LHCN-M2 (cell line): ENCODE measurements at places on chromosomes 1 and 21. TPM values are rescaled to one million over a fixed set of nuclear protein-coding genes. Genes with fewer than 3 reads are reported as not detected.

HSD3B1 gene
- total RNA-seq, result not detected in 2 replicates

DNA sequence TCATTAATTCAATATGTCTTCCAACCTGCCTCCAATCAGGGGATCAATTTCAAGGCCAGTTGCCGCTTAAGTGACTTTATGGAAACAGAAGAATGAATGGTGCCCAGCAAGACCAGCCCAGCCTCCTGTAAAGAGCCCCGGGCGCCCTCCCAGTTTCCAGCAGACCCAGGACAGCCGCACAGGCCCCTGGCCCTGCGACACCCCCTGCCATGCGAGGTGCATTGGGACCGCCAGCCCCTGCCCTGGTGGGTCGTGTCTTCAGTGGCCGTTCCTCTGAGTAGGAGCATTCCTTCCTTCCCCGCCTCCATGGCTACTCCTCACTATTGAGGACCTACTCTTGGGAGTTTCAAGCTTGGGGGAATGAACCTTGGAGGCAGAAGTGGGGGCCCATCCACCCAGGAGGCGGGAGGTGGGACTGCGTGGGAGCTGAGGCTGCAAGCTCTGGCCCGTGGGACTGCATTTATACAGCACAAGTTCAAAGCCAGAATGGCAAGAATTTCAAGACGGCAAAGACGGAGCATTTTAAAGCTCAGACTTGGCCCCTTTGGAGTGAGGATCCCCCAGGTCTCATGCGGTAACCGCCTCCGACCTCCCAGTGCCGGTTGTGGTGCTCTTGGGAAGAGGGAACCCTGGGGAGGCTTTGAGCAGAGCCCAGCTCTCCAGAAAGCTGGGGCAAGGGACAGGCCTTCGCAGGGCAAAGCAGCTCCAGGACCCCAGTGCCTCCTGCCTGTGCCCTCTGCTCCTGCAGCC, 73.1 kb upstream of the ACTRT2 start:
- DNase-seq, result no peak

- peak; percentile 37 for DNase-seq
Observed at GRCh38 chr1:160357286-160358002, 9.4 kb upstream of the NHLH1 start.

DNA sequence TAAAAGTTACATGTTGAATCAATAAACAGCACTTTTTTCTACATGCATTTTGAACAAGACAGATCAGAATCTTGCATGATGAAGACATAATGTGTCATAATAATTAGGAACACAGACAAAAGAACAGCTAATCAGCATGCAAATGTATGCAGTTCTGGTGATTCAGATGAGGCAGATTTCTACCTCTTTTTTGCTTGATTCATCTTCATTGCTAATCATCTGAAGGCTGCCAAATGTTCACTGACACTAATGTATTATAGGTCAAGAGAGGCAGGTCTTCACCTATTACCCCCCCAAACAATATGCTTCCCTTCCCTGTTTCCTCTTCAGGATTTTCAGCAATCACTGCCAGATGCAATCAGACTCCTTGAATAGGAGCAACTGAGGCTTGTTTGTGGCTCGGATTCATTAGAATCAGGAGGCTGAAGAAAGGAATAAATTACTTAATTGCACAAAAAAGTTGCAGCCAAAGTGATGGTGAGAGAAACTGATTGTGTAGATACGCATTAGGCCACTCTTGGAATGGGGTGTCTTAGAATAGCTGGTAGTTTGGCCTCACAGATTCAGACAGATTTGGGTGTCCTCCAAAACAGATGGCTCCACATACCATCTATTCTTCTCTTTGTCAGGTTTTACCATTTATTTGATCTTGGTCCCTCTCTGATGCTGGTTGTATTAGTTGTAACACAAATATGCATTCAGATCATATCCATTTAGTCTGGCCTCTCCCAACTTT, 275.4 kb downstream of the RPS6KC1 start:
- DNase-seq, result no peak

GRCh38 chr1:158089925-158090637, 90.6 kb upstream of the CD1D start:
- DNase-seq, result no peak
